Activated CD8-positive, alpha-beta memory T cell treated with anti-CD3 and anti-CD28 coated beads for 4 hours (primary cell): ENCODE measurements at places on chromosomes 2 and 18.

GRCh38 chr2:181955010-181955409, 30.6 kb upstream of the PPP1R1C start:
- no peak for DNase-seq

- no peak for DNase-seq
These were observed 37.3 kb downstream of the DARS1 start for GRCh38 chr2:135948141-135948540.

DNA sequence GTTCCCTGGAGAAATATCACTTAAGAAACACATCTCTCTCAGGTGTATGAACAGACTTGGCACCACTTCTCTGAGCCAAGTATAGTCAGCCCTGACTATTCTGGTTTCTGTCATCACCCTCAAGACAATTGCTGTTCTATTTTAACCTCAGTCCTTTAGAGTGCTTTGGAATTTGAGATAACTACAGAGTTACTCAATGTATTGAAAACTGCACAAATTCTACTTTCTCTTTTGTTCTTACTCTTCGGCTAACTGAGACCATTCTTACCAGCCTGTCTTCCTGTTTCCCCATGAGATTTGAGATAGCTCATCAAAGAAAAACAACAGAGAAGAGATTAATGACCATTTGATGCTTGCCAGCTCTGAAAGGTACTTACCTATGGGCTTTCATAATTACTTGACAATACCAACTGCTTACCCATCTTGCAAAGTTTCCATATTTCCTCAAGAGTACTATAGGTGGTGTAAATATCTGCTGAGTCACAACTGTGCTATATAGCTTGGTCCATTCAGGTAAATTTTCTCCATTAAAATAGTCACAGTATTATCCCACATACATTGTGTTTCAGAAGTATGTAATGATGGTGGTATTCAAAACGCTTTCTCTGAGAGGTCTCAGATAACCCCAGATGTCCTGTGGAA, 467.5 kb upstream of the CHST9 start:
- DNase-seq: no peak

- no peak for DNase-seq
These were observed 129.1 kb downstream of the NDUFA10 start for GRCh38 chr2:239896075-239896474.

DNA sequence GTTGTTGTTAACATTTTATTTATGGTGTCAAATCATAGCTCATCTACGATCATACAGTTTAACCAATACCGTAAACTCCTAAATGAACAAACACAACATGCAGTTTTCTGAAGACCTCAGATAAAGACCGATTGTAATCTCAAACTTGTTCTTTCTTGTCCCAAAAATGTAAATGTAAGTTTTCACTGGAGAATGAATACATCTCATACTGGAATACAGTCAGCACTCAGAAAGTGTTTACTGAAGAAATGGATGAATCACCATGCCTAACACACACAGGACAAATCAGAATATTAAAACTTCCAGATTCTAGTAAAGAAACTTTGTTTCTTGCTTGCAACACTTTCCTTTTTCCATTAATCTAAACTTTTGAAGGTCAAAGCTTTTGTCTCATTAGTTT, 380.5 kb downstream of the DLGAP1 start:
- no peak for DNase-seq

DNA sequence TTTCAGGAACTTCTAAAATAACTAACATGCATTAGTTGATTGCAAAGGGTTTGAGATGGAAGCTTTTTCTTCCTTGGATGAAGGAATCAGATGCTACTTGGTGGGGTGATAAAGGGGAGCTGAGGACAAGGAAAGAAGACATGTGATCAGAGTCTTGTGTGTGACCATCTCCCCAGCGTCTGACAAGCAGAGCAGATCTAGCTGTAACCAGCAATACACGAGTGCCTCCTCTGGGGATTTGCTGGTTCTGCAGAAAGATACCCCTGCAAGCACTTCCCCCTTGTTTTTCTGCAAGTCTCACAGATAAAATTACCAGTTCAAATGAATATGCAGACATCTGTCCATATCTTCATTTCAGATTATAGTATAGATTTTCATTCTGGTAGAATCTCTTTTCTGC, 2.7 kb downstream of the CDH7 start:
- no peak for DNase-seq

DNA sequence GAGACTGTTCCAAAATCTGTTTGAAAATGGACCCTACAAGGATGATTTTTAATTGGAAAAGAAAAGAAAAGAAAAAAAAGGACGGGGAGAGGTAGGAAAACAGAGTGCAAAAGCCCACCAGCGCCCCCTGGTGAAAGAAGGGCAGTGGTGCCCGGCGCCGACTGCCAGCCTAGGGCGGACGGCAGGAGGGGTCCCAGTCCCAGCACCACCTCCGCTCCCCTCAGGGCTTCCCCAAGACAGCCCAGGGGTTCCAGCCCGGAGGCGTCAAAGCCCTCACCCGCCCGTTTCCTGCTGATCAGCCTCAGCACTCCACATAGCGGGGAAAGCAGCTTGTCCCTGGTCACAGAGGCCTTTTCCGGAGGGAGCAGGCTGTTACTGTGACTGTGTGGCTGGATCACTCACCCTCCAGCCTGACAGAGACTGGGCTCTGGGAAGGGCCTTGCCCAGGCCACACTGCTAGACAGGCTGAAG, 213.9 kb downstream of the TFCP2L1 start:
- no peak for DNase-seq

DNA sequence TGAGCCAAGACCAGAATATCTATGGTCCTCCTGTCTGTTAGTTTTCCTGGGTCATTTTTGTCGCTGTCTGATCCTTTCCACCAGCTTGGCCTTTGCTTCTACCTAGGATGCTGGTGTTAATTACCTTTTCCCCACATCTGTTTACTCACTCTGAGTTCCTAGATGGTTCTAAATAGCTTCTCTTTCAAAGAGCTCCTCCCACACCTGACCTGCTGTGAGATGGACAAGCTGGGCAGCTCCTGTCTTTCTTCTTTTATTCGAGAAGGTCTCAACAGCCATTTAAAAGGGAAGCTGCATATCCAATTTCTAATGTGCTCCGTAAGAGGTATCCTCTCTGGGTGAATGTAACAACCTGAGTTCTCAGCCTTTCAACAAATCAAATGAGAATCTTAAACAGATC, 156.2 kb downstream of the HRH4 start:
- DNase-seq: no peak

DNA sequence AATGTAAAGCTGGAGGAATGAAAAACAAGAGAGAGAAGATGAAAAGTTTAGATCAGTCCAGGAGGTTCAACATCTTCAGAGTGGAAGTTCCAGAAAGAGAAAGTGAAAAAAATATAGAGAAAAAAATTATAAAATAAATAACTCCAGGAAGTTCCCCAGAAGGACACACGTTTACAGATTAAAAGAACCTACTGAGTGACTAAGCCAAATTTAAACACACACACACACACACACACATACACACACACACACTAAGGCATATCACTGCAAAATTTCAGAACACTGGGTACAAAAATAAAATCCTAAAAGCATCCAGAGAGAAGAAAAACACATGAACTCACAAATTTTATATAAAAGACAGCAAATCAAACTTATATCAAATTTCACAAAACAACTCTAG, 85.9 kb upstream of the PMAIP1 start:
- no peak for DNase-seq

- DNase-seq: no peak
These were observed 107.3 kb downstream of the TANC1 start for GRCh38 chr2:159075727-159076126.

GRCh38 chr18:76275727-76276313, 219.2 kb downstream of the ZNF516 start:
- DNase-seq: no peak

GRCh38 chr18:55699233-55699765, 111.3 kb upstream of the TCF4 start:
- DNase-seq: no peak

- DNase-seq: no peak
These were observed 96.5 kb downstream of the RBM43 start for GRCh38 chr2:151165105-151165684.

- DNase-seq: no peak
These were observed 53.4 kb downstream of the ZNF638 start for GRCh38 chr2:71385012-71385411.

DNA sequence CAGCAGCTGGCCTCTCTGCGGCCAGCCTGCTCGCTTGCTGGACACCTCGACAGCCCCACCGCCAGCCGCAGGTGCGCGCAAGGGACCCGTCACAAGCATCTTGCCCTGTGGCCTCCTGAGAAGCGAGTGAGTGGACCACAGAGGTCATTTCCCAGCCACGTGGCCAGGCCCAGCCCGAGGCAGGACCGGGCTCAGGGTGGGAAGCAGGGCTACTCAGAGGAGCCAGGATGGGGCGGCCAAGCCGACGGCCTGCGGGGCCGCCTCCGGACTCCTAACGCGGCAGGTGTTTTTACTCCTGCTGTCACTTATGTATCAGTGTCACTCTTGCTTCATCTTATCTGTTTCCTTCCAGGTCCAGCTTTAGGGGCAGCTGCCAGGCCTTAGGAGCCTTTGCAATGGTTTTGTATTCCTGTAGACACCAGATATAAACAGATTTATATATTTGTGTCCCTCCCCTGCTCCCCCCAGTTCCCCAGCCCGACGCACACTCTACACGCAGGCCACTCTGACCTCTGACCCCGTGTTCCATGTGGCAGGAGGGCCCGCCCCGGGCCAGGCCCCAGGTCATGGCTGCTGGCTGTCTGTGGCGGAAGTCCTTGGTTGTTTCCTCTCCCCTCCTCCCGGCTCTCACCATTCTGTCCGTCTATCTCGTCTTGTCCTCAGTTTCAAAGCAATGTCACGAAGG, 236.4 kb downstream of the ATAD2B start:
- DNase-seq: no peak

DNA sequence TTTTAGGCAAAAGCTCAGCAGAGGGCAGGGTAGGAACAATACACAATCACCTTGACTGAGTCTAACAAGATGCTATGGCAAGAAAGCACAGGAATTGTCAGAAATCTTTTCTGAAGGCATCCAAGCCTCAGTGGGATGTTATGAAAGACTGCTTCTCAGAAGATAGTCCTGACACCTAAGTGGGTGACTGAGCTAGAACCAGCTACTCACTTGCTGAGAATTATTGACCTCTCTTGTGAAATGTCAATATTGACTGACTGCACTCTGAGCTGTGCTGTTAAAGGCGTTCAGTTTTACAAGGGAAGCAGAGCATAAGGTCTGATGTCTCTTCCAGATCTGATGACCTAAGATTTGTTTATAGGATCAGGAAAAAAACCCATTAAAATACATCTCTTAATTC, 46.1 kb downstream of the TACR1 start:
- DNase-seq: no peak

DNA sequence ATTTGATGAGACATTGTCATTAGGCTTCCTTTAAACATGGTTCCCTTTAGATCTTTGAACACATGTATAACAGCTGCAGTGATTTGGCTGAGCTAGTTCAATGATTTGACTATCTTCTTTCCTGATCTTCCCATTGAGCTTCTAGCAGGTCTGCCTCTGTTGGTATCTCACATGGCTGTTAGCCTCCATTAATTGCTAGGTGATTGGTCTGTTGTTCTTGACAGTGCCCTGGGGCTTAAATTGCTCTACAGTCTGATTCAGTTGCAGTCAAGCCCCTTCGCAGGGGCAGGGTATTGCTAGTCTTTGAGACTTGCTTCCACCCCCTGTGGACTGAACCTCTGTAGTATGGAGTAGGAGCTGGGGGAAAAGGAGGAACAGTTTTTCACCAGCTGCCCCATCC, 24.1 kb downstream of the SKA1 start:
- no peak for DNase-seq

- no peak for DNase-seq
These were observed 60.6 kb downstream of the CCDC74A start for GRCh38 chr2:131588152-131588873.

- DNase-seq: no peak
These were observed 49.8 kb upstream of the LGALSL start for GRCh38 chr2:64404002-64404731.

GRCh38 chr2:235609321-235609720, 115.5 kb downstream of the AGAP1 start:
- no peak for DNase-seq

- DNase-seq: no peak
These were observed 42.8 kb upstream of the ASB18 start for GRCh38 chr2:236306825-236307540.

DNA sequence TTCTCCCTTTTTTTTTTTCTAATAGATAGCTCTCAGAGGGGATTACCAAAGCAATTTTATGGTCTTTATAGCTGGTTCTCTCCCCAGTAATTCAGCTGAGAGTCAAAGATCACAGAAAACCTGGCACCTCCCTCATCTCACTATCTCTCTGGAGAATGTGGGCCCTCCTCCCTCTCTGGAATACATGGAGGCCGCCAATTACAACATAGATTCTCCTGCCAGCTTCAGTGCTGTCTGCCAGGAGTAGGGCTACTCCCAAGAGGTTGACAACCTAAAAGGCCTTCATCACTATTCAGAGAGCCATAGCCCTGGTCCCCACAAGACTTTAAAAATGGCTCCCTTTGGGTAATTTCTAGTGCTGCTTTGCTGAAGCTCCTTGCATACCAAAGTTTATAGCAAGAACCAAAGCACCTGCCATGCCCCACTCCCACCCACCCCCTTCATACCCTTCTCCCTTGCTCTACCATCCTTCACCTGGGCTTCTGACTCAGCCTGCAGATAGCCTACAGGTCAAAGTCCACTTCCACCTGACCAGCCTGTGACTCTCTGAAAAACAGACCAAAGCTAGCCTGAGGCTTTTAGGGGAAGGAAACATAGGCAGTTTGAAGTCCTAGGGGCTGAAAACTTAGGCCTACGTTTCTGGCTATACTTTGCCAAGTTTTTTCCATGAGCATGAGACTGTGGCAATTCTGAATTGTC, 472.3 kb downstream of the TNS1 start:
- DNase-seq: no peak

- DNase-seq: no peak
These were observed 246.0 kb upstream of the LYPD1 start for GRCh38 chr2:132915812-132916549.

DNA sequence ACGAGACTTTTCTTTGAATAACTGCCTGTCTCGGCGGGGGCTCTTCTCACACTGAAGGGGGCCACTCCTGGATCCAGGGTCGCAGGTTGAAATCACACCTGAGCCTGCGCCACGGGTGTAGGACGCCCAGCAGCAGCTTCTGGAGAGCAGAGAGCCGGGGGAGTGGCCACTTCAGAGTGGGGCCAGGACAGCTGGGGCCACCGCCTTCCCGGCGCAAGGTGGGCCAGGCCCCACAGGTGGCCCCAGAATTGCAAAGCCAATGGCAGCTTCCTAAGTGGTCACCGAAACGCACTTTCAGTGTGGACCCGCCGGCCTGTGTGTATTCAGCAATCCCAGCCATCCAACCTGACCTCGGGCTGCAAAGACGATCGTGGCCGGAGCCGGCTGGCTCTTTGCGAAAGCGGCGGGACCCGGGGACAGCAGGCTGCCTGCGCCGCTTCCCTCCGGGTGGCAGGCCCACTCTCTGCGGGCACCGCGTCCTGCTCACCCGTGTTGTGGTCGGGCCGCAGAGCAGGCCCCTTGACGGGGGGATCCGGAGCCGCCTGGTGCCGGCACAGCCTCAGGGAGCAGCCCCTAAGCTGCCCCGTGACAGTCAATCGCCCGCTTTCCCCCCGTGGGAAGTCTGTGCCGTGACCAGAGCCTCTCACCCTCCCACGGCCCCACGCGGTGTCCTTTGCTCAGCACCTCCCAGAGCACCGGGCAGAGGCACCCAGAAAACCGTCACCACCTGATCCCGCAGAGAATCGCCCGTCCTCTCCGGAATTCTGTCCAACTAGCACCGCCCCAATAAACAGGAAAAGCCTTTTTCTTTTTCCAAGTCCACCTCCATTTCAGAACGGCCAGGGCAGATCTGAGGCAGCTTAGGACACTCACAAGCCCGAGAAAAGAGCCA, 144.7 kb downstream of the ZNF516 start:
- no peak for DNase-seq

GRCh38 chr18:62445386-62445917, 77.4 kb upstream of the ZCCHC2 start:
- DNase-seq: no peak

- no peak for DNase-seq
These were observed 137.6 kb downstream of the ATL2 start for GRCh38 chr2:38239452-38239851.
